ENCODE measurements at places on chromosomes 4 and X.

DNA sequence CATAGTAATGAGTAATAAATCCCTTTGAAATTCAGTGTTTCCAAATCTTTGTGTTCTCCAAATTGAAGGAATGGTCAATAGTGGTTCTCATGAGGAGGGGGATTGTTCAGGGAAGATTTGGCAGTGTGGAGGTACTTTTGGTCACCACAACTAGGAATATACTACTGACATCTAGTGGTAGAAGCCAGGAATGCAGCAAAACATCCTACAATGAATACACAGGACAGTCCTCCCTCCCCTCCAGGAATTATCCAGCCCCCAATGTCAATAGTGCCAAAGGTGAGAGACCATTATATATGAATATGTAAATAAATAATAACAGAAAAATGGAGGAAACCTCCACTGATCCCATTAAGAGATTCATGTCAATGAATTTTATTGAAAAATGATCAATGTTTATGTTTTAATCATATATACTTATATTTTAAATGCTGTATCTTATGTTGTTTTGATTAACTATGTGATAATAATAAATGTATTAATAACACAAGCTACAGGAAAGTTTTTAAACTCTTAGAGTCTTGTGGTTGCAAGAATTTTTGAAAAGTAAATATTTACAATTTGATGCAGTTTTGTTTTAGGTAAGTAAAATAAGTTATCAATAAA, 14.4 kb upstream of the FAM9A start:
- no peak for DNase-seq

- no peak for DNase-seq
Observed at GRCh38 chrX:118560489-118560888, 64.9 kb downstream of the DOCK11 start.

- no peak for DNase-seq
Observed at GRCh38 chr4:59979061-59979460, 1221.1 kb upstream of the ADGRL3 start.

DNA sequence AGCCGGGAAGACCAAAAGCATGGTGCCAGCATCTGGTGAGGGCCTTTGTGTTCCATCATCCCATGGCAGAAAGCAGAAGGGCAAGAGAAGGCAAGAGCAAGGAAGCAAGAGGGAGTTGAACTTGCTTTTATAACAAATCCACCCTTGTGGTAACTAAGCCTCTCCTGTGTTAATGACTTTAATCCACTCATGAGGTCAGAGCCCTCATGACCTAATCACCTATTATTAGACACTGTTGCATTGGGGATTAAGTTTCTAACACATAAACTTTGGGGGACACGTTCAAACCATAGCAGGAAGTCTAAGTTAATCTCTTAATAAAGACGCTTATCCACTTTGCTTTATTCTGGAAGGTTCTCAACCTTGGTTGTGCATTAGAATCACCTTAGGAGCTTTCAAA, 12.5 kb upstream of the PCYT1B start:
- no peak for DNase-seq

- no peak for DNase-seq
Observed at GRCh38 chrX:153549807-153550206, 32.4 kb downstream of the ATP2B3 start.

DNA sequence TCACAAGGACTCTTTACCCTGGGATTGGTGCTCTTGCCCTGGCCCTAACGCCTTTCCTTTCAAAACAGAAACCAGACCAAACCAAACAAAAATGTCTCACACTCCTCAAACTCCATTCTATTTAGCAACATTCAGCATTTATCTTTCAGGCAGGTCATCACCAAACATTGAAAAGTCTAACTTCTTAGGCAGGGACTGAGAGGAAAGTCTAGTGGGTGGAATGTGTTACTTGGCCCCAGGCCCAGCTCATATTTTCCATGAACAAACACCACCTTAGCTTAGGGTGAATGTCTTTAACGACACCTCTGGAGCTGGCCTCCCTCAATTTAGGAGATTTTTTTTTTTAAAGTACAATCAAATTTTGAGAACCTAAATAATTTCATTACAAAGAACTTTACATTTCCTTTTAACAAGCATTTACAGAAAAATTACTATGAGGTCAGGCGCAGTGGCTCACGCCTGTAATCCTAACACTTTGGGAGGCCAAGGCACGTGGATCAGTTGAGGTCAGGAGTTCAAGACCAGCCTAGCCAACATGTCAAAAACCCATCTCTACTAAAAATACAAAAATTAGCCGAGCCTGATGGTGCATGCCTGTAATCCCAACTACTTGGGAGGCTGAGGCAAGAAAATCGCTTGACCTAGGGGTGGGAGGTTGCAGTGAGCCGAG, 10.2 kb upstream of the N4BP2 start:
- DNase-seq, result peak; percentile 33

GRCh38 chr4:126825083-126825482, 807.7 kb upstream of the INTU start:
- no peak for DNase-seq

- no peak for DNase-seq
Observed at GRCh38 chr4:118964891-118965411, 76.3 kb downstream of the SYNPO2 start.

DNA sequence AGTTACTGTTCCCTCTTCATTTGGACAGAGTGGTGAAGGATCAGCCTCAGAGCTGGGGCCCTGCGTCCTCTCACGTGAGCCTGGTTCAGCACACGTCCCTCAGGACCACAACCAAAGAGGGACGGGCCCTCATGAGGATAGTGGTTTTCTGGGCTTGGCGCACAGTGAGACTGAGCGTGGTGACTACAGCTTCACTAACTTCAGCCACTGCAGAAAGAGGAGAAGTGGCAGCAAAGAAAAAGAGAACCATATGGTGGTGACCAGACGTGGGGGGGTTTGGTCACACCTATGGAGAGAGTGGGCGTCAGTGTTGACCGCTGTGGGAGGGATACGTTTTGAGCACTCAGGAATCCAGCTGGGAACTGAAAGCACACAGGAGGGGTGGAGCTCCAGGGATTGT, 21.8 kb upstream of the TNIP3 start:
- DNase-seq, result no peak

DNA sequence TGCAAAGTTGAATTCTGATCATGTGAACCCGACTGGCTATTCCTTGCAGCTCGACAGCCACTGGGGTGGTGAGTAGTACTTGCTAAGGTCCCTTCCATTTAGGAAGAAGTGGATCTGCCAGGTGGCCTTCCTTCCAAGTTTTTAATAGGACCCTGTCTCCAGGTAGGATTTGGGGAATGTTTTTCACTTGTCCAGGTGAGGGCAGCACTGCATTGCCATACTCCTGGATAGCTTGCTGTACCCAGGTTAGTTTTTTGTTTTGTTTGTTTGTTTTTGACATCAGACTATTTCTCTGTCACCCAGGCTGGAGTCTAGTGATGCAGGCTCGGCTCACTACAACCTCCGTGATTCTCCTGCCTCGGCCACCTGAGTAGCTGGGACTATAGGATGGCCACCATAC, 29.8 kb downstream of the SAGE1 start:
- DNase-seq, result no peak

- no peak for DNase-seq
Observed at GRCh38 chr4:182918791-182919302, 1.7 kb upstream of the DCTD start.

- no peak for DNase-seq
Observed at GRCh38 chrX:22110729-22111494, 78.8 kb downstream of the PHEX start.

GRCh38 chr4:15161439-15161838, 159.2 kb downstream of the CPEB2 start:
- no peak for DNase-seq

- DNase-seq, result no peak
Observed at GRCh38 chrX:65925592-65925991, 114.3 kb downstream of the VSIG4 start.

GRCh38 chr4:109959195-109959594, 46.5 kb downstream of the EGF start:
- no peak for DNase-seq

DNA sequence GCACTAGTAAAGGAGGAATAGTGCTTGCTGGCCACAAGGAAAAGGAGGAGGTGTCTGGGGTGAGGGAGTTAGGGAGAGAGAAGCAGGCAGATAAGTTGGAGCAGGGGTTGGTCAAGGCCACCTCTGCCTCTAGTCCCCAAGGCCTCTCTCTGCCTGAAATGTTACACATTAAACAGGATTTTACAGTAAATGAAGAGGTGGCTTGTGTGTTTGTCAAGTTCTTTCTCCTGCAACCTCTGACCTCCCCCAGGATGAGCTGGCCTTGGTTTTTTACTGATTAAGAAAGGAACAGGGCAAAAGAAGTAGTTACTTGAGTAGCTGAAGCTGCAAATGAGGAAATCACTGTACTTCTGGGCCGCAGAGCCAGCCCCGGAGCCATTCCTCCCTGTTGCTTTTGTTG, 2.0 kb downstream of the GJB1 start:
- no peak for DNase-seq

- DNase-seq, result no peak
Observed at GRCh38 chrX:16662402-16662801, 12.4 kb downstream of the S100G start.

Measured in heart left ventricle (tissue), 16 donors.